ENCODE measurements at places on chromosomes 12 and 14.

DNA sequence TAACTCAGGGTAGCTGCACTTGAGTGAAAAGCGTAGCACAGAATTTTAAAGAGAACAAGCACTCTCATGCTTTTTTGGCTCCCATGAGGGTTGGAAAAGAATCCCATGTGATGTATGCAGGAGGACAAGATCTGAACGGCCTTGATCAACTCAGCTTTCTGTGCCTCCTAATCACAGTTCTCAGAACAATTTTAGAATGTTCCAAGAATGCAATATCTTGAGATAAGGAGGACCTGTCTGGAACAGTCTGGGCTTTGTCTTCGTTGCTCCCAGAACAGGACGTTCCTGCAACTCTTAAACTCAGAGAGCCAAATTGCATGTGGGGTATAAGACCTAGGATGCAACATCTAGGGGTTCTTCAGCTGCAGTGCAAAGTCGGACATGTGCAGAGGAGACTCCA, 582.7 kb downstream of the RERGL start:
- DNase-seq: no peak

DNA sequence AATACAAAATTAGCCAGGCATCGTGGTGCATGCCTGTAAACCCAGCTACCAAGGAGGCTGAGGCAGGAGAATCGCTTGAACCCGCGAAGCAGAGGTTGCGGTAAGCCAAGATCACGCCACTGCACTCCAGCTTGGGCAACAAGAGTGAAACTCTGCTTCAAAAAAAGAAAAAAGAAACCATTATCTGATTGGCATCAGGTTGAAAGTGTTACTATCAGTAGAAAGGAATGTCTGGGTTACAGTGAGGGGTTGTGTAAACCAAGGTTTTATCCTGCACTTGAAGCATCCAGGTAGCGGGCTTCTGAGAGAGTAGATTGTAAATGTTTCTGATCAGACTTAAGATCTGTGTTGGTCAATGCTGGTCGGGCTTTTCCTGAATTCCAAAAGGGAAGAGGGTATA, 14.1 kb upstream of the OXA1L start:
- no peak for DNase-seq

GRCh38 chr14:22174412-22175277, 414.4 kb downstream of the DAD1 start:
- no peak for DNase-seq

DNA sequence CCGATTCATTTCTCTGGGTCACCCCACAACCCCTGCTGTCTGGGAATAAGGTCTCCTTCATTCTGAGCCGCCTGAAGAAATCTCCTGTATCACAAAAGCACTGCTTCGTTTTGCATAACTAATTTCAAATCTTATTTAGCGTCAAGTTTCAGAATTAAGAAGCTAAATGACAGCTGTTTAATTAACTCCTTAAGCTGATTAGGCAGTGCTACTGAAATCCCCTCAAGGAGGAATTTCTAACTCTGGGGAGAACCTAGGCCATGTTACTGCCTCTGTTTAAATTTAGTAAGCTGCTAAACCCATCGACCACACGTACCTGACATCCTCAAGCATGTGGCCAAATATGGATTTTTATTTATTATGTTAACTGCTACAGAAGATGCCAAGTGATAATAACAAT, 373.6 kb downstream of the GLT1D1 start:
- DNase-seq: no peak

DNA sequence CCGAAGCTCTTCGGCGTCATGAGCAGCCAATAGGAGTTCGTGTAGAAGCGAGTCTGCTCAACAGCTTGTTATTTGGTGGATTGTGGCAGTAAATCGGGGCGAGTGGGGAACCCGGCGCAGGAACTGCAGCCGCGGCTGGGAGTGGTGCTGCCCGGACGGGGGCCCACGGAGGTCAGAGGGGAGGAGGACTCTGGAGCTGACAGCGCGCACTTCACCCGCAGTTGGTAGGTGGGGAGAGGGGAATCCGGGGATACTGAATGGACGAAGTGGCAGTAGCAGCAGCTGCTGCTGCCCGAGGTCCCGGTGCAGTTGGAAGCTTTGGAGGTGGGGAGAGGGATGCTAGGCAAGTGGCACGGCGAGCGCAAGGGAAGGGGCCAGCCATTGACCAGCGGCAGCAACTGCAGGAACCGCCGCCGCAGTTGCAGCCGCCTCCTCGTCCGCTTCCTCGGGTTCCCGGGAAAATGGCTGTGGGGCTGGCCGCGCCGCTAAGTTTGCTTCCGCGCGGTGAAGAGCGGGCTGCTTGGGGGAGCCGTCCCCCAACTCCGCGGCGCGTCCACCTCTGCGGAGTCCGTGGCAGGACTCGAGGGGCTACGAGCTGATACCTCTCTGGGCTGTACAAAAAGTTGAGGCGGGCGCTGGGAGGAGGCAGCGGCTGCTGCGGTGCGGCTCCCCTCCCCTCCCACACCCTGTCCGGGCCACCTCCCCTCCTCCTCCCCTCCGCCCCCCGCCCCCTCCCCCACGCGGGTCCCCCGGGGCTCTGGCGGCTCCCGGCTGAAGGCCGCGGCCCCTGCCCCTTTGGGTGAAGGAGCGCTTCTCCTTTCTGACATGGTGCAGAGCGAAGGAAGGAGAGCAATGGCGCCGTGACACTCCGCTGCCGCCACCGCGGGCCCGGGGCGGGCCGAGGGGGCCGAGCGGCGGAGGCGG, at the start of gene ARID4A:
ARID4A (plus strand) TSS at position 79 of the 924 bp plus-strand sequence. CDS start 1,300 bp downstream, outside the sequence.
- DNase-seq: peak; percentile 37

Measured in inflammatory macrophage treated with lipopolysaccharide for 4 hours (primary cell).